Midbrain (tissue), 1 donor: ENCODE measurements at places on chromosomes 6 and 20.

GRCh38 chr6:111973927-111974639 lies 79.8 kb upstream of the CCN6 start:
- DNase-seq: no peak

DNA sequence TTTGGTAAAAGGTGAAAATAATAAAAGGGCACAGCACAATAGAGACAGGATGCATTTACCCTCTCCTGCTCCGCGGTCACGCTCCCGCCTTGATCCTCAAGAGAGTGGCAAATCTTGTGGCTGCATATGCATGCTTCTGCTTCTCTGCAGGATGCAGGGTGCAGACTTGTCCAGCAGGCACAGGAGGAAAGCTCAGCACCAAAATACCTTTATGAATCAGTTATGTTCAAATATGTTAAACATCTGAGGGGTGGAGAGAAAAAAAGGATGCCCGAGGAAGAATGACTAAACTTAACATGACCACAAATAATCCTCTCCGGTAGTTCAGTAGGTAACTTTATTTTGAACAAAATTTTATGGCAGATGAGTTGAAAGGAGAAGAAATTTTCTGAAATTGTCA lies 366.1 kb upstream of the SOX4 start:
- DNase-seq: no peak

DNA sequence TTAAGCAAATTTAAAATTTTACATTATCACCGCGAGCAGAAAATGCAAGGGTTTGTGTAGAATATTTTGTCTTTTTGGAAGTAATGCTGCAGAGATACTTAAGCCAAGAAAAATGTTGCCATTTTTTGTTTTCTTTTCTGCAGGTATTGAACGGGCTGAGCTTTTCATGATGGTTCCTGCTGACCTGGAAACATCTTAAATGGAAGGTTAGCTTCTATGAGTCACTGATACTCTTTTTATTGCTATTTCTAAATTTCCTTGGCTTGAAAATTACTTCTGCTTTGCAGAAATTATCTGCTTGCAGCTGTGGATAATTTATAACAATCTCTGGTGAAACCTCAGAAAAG lies 12.7 kb downstream of the SYTL3 start:
- DNase-seq: no peak

DNA sequence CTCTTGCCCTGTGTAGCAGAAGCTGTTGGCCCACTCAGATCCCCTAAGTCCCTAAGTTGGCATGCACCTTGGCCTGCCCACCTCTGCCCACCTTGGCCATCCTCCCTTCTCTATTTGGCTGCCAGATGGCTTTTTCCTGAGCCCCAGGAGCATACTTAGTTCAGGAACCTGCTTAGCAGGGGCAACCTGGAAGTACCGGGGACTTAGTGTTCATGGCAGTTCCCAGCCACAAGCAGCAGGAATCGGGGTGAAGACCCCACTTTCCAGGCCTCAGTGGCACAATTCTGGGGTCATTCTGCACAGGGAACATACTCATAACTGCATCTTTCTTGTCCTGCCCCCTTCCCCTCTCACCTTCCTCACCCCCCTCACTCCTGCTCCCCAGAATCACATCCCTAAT lies 158.0 kb upstream of the PMEPA1 start:
- DNase-seq: no peak

DNA sequence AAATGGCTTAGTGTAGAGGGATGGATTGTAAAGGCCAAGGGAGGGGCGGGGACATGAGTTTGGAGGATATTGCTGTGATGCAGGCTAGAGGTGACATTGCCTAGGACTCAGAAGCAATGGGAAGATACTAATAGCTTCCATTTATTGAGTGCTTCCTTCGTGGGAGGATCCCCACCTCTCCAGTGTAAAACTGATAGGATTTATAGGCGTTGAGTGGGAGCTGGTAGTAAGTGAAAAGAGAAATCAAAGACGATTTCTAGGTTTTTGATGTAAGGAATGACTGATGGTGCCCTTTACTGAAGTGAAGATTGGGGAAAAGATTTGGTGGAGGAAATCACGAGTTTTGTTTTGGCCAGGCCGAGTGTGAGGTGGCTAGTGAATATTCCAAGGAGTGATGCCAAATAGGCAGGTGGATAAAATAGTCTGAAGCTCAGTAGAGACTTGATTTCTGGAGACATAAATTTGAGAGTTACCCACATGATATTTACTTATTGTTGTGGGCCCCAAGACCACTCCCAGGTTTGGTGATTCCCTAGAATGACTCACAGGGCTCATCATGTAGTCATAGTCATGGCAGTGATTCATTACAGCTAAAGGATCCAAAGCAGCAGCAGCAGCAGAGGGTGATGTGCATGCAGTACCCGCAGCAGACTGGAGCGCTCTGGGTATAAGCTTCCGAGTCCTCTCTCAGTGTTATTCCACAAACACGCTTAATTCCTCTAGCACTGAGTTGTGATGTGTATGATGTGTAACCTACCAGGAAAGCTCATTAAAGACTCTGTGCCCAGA lies 10.2 kb downstream of the RPRD1B start:
- no peak for DNase-seq

DNA sequence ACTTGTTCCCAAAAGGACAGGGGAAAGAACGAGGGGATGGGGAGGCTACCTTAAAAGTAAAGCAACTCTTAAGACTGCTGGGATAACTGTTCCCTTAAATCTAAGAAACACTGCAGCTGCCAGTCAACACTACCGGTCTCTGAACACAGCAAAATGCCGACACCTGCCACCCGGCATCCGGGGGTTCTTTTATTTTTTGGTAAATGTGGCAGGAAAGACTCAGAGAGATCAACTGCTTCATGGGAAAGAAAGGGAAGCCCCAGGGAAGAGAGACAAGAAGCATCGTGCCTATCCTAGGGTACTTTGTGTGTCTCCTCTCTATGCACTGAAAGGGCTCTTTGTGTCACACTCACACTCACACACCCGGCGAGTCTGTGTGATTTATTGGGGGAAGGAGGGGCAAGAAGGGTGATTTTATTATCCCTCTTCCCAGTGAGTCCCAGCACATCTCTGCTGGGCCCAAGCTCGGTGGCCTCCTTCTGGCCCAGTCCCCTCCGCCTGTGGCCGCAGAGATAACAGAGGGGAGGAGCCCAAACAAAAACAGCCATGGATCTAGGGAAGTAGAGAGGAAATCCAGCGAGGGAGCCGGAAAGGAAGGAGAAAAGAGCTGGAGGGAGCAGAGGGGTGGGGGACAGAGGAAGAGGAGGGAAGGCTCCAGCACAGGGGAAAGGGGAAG lies 1.4 kb downstream of the FYN start:
- DNase-seq: peak; percentile 81
